ENCODE measurements at places on chromosomes 13 and 19.

GRCh38 chr13:55403887-55404487, 1736.7 kb upstream of the PRR20A start:
- no peak for DNase-seq

GRCh38 chr19:32976223-32976805, 4.3 kb downstream of the FAAP24 start:
- no peak for DNase-seq

GRCh38 chr13:67509018-67509417, 278.9 kb upstream of the PCDH9 start:
- DNase-seq, result no peak

- DNase-seq, result no peak
Observed at GRCh38 chr19:18435178-18435841, 2.6 kb downstream of the ISYNA1 start.

DNA sequence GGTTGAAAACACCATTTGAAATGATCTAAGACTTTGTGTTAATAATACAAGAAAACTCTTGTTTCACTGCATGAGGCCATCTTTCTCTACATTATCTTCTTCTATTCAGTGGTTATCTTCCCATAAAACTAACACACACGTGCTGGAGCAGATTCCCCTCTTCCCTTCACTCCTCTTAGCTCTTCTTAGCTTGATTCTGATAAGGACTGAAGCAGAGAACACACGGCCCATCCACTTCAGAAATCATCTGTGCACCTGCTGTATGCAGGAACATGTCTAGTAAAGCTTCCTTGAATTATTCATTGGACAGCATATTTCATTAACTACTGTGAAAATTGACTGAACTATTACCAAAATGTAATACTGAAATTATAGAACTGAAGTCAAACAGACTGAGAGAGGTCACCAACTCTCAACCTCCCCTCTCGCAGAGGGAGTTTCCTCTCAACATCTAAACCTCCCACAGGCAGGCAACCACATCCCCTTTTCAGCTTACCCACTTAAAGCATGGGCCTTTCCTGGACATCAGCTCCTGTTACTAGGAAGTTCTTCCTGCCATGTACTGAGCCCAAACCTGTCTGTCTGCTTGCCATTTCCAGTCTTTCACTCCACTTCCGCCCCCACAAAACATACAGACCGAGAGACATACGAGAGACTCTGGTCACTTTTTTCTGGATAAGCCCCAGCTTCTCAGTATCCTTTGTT, 113.9 kb downstream of the CRYL1 start:
- no peak for DNase-seq

- no peak for DNase-seq
Observed at GRCh38 chr13:41970918-41971317, 10.0 kb upstream of the VWA8 start.

GRCh38 chr13:77868717-77869116, 49.9 kb downstream of the EDNRB start:
- no peak for DNase-seq

GRCh38 chr13:48902368-48902767, 73.3 kb upstream of the FNDC3A start:
- DNase-seq, result no peak

- DNase-seq, result no peak
Observed at GRCh38 chr13:57644106-57644505, 12.6 kb downstream of the PCDH17 start.

- DNase-seq, result no peak
Observed at GRCh38 chr19:14582894-14583340, at the start of gene CLEC17A. Gene CLEC17A, plus strand, starts transcription at chr19:14583084. Its CDS starts 77 bp downstream, at chr19:14583161.

GRCh38 chr13:106491463-106491862, 44.0 kb downstream of the EFNB2 start:
- no peak for DNase-seq

DNA sequence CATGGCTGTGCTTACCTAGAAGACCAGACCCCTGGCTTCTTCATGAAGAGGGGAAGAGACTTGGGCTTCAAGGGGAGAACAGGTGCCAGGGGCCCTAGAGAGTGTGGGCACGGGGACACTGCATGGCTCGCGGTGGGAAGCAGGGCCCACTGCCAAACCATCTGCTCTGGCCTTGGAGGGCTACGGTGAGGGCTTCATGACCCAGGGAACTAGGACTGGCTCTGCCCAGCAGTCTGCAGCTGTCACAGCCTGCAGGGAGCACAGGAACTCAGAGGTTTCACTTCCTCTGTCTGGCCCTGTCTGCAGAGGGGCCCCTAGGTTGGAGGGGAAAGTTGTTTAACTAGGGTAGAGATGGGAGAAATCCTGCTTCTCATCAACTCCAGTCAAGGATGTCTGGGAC, 4.3 kb downstream of the ERCC1 start:
- no peak for DNase-seq

GRCh38 chr13:75636436-75637180, 478 bp downstream of the LMO7 start:
- no peak for DNase-seq

- DNase-seq, result peak; percentile 91
Observed at GRCh38 chr19:4606921-4607678, 32.2 kb upstream of the TNFAIP8L1 start.

DNA sequence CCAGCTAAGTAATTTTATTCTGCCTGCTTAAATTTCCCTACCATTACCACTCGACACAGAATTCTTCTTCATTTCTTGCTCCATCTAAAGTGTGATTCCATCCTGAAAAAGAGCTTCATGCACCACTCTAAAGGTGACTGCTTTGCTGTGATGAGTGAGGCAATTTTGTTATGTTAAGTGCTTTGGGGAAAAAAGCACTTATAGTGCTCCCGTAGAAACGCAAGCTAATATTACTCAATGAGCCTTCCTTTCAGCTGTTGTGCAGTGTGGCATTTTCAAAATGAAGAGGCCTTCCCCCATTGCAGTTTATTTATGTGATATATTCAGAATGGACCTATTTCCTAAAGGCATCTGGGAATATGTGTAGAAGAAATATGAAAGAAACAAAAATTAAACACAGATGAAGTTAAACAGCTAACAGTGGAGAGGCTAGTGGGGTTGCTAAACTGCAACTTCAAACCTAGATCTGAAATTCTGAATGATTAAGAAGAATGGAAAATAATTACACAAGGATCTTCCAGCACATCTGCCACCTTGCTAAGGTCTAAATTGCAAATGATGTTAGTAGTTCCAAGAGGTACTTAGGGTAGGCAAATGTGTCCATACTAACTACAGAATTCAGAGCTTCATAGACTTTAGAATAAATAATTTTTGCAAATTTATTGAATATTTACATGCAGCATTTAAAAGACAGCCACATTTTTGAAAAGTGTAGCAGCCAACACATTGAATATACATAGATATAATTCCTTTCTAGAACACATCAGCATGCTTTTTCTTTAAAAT, 211.7 kb downstream of the DCT start:
- peak; percentile 22 for DNase-seq

- peak; percentile 71 for DNase-seq
Observed at GRCh38 chr19:42120276-42120980, 11.8 kb downstream of the POU2F2 start.

- DNase-seq, result no peak
Observed at GRCh38 chr13:113632706-113633484, 25.1 kb downstream of the ATP4B start.

GRCh38 chr13:44292545-44292944, 81.1 kb upstream of the SERP2 start:
- DNase-seq, result no peak

- no peak for DNase-seq
Observed at GRCh38 chr19:21707065-21707464, 60.3 kb downstream of the ZNF100 start.

- DNase-seq, result no peak
Observed at GRCh38 chr19:55484593-55485438, at the start of gene NAT14. Gene NAT14, plus strand, starts transcription at chr19:55485188. Its CDS starts 521 bp downstream, at chr19:55485709.

DNA sequence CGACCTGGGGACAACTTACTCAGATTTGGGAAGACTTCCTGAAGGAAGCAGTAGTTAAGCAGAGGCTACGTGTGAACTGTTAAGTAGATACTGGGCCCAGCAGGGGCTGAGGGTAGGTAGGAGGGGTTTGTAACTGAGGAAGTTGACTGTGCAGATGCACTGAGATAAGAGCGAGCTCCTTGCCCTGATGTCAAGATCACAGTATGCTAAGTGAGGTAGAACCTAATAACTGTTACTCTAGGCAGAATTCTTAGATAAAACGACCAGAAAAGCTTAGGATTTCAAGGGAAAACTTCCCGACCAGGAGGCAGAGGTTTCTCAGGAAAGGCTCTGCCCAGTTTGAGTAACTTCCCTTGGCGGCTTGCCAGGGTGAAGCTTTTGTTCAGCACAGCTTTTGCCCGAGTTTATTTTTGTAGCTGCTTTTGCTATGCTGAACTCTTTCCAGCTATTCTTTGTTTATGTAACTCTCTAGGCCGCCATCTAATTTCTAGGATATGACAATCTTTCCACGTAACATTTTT, 632.1 kb downstream of the DIAPH3 start:
- DNase-seq, result no peak

- DNase-seq, result peak; percentile 5
Observed at GRCh38 chr19:1445185-1445931, 4.6 kb upstream of the APC2 start.

DNA sequence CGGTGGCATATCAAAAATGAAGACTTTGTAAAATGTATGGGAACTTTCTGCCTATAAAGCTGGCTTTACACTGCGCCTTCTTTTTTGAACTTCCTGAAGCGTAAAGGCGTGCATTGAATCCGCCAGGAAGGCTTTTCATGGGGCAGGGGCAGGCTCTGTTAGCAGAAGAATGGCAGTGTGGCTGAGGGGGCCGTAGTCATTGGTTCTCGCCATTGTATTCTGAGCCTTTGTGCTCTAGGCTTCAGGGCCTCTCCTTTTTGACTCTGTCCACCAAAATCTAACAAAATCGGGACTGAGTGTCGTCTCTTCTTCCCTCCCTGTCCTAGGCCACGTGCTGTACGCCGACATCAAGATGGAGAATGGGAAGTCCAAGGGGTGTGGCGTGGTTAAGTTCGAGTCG, 14.1 kb downstream of the PRAM1 start:
- DNase-seq, result no peak

DNA sequence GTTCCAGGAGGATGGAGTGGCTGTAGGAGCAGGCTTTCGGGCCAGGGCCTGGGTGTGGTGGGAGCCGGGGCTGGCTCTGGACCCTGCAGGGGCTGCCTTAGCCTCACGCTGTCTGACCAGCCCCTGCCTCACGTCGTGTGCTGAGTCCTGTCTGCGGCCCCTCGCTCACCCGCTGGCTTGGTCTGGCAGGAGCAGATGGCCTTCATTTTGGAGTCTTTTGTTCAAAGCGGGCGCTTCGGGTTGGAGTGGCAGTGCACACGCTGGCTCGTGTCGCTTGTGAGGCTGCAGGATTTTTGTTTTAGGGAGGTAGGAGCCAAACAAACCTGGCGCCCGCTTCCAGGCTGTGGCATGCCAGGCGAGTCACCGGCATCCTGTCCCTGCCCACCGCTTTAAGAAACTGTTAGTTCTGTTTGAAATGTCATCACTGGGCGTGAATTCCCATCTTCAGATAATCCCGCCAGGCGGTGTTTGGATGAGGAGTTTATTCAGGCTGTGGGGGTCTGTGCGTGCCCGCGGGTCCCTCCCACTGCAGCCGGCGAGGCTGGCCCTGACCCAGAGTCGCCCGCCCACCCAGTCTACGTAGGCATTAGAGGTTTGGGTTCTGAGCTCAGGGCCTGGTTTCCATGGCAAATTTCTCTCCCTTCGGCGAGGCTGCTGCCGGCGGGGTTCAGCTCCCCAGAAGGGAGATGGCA, 89.8 kb downstream of the KDM4B start:
- DNase-seq, result no peak

Data from NCI-H1436 treated with DMSO at 0.1 percent for 48 hours (cell line).